Adrenal gland (tissue), 19 donors: ENCODE measurements at places on chromosomes 12 and 14. TPM values are rescaled to one million over a fixed set of nuclear protein-coding genes. Genes with fewer than 3 reads are reported as not detected.

GRCh38 chr14:70881549-70882177 is 25.6 kb upstream of the PCNX1 start:
- no peaks in the 10 kb centered on the region for H3K27me3 ChIP-seq
- H3K4me1 ChIP-seq: no peaks in the 10 kb centered on the region
- H3K4me3 ChIP-seq: no peak overlapping the region

Gene SYNE2
- 89.7 TPM for total RNA-seq

DNA sequence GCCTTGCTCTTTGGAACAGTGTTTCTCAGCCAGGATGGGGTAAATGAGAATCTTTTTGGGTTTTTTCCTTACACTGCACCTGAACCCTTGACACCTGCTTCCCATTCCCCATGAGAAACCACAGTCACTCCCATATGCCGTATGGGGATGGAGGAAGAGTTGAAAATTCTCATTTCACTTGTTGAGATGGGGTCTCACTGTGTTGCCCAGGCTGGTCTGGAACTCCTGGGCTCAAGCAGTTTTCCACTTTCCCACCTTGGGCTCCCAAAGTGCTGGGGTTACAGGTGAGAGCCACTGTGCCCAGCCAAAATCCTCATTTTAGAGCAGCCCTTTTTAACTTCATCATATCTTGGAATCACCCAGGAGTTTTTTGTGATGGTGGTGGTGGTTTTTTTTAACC is 3.7 kb downstream of the MVK start:
- no peak for DNase-seq
- peaks cover 13% of the 10 kb centered on the region for H3K4me1 ChIP-seq
- H3K36me3 ChIP-seq: peaks cover 66% of the 10 kb centered on the region

GRCh38 chr12:85036234-85036707 is at the start of the genes LRRIQ1 and TSPAN19:
TSS of gene LRRIQ1 (plus strand) at chr12:85036351. CDS start at chr12:85038177, 1,826 bp downstream.
TSS of gene TSPAN19 (minus strand) at chr12:85036277. CDS start at chr12:85029946, 6,331 bp downstream.
- no peaks in the 10 kb centered on the region for H3K4me1 ChIP-seq
- no peak within 1 kb of the TSS for H3K27ac ChIP-seq
- H3K36me3 ChIP-seq: no peaks in the 10 kb centered on the region
- peak; percentile 46 for DNase-seq

Gene CFAP251
- total RNA-seq: 2.4 TPM

DNA sequence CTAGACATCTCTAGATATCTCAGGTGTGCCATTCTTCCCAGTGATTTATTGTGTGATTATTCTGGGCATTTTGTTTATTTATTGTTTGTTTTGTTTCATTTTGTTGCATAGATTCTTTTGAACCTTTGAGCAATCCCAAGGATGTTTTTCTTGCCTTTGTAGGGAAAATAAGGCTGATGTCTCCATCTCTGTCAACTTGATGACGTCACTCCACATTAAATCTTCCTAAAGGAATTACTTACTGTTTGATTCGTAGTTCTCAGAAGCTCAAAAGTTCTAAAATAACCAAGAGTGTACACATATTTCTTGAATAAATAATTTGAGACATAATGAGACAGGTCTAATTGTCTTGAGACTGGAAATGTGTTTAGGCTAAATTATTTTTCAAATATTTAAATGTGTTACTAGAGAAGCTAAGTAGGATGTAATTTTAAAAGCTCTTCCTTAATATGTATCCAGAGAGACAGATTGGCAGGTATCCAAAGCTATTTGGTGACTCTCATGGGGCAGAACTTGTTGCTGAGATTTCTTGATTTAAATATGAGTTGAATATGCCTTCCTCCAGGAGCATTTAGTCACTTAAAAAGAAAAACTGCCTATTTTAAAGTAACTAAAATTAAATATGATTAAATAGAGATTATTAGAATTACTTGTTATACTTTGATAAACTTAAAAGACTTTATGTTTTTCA is 128.7 kb downstream of the CNTN1 start:
- DNase-seq: no peak
- no peak overlapping the region for H3K27ac ChIP-seq
- no peaks in the 10 kb centered on the region for H3K27me3 ChIP-seq
- no peaks in the 10 kb centered on the region for H3K36me3 ChIP-seq
- no peaks in the 10 kb centered on the region for H3K4me1 ChIP-seq

DNA sequence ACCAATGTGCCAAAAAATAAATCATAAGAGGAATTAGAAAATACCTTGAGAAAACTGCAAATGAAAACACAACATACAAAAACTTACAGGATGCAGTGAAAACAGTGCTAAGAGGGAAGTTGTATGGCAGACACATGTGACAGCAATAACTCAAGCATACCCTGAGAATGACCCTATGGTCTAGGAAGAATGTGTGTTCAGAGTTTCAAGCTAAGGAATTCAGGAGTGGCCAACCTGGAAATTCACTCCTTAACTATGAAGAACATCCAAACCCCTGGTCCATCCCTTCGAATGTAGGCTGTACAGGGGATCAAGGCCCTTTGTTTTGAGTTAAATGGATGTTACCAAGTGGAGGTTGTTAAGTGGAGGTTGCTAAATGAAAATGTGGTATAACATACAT is 16.7 kb upstream of the TTC9 start:
- no peaks in the 10 kb centered on the region for H3K36me3 ChIP-seq
- DNase-seq: no peak
- no peak overlapping the region for H3K4me3 ChIP-seq
- H3K4me1 ChIP-seq: no peaks in the 10 kb centered on the region

- no peaks in the 10 kb centered on the region for H3K4me1 ChIP-seq
- DNase-seq: no peak
Observed at GRCh38 chr12:9361879-9362326, 153.7 kb upstream of the PZP start.

DNA sequence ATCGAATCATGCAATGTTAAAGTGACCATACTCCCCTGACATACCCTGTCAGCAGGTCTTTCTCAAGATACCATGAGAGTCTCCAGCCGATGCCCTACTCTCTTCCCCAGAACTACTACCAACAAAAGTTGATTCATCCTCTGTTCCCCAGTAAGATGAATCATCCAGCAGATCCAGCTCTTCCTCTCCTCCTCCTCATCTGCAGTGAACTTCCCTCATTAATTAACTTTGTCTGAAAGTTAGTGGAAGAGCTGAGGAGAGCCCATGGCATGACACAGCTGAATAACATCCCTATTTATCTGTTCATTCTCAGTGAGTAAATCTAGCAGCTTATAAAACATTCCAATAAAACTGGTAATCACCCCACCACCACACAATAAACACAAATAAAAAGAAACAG is 213.4 kb downstream of the EGLN3 start:
- H3K27me3 ChIP-seq: no peaks in the 10 kb centered on the region
- no peaks in the 10 kb centered on the region for H3K36me3 ChIP-seq
- H3K4me3 ChIP-seq: no peak overlapping the region
- no peak overlapping the region for H3K27ac ChIP-seq
- H3K4me1 ChIP-seq: no peaks in the 10 kb centered on the region

GRCh38 chr12:130530429-130530828 is 185.7 kb downstream of the RIMBP2 start:
- H3K36me3 ChIP-seq: no peaks in the 10 kb centered on the region
- H3K27ac ChIP-seq: no peak overlapping the region
- H3K27me3 ChIP-seq: no peaks in the 10 kb centered on the region
- DNase-seq: no peak
- H3K4me1 ChIP-seq: no peaks in the 10 kb centered on the region

Gene PZP
- total RNA-seq: 0.23 TPM

DNA sequence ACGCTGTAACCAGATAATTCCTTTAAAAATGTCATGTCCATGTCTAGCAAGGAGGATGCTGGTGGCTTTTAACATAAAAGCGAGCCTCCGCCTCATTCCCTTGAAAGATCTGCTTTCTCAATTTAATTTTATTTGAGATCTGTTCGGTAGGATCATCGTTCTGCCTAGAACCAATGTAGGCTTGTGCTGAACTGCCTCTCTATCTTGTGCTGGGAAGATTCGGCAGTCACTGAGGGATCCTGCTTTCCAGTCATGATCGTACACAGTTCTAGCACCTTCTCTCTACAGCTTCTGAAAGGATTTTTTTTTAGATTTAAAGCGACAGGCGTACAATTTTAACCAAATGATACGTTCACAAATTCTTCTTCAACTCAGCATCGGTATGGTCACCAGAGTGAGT is 54.3 kb downstream of the PEBP1 start:
- H3K4me3 ChIP-seq: no peak overlapping the region
- H3K27ac ChIP-seq: peak overlapping the region; percentile 89
- peak; percentile 13 for DNase-seq
- H3K27me3 ChIP-seq: no peaks in the 10 kb centered on the region
- peaks cover 22% of the 10 kb centered on the region for H3K4me1 ChIP-seq

DNA sequence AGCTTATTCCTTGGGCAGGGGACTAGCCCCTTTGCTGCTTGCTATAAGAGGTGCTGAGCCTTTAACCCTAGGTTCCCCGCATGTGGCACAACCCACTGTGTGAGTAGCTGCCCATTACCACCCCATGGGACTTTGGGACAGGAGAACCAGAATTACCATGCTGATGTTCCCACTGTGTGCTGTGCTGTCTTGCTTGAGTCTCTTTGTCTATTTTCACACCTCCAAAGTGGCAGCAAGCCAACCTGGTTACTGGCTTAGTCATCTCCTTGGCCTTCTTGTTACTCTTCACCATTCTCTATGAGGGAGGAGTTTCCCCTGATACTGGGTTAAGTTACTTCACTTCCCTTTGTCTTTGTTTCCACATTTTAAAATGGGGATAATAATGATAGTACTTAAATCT is 73.4 kb upstream of the ETV6 start:
- H3K4me3 ChIP-seq: no peak overlapping the region
- H3K27me3 ChIP-seq: no peaks in the 10 kb centered on the region
- no peak for DNase-seq
- H3K27ac ChIP-seq: no peak overlapping the region

GRCh38 chr12:65157091-65157490 is 12.3 kb upstream of the LEMD3 start:
- H3K36me3 ChIP-seq: no peaks in the 10 kb centered on the region
- H3K4me3 ChIP-seq: no peak overlapping the region
- H3K27me3 ChIP-seq: peaks cover 6% of the 10 kb centered on the region
- DNase-seq: no peak

DNA sequence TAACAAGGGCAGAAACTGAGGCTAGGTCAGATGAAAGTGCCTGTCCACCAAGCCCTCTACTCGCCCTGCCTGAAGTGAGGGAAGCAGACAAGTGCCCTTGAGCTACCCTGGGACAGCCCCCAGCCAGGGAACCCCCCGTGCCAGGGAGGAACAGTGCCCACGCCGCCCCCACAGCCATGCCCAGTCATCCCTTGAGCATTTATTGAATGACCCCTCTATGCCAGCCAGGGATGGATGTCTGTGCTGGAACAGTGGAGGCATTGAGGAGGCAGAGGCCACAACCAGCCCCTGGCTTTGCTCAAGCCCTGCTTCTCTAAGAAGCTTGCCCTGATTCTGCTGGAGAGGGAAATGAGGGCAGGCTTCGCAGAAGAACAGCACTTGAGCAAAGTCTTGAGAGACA is 3.7 kb upstream of the AQP6 start:
- no peak overlapping the region for H3K27ac ChIP-seq
- no peak overlapping the region for H3K4me3 ChIP-seq
- peaks cover 3% of the 10 kb centered on the region for H3K27me3 ChIP-seq
- DNase-seq: no peak

DNA sequence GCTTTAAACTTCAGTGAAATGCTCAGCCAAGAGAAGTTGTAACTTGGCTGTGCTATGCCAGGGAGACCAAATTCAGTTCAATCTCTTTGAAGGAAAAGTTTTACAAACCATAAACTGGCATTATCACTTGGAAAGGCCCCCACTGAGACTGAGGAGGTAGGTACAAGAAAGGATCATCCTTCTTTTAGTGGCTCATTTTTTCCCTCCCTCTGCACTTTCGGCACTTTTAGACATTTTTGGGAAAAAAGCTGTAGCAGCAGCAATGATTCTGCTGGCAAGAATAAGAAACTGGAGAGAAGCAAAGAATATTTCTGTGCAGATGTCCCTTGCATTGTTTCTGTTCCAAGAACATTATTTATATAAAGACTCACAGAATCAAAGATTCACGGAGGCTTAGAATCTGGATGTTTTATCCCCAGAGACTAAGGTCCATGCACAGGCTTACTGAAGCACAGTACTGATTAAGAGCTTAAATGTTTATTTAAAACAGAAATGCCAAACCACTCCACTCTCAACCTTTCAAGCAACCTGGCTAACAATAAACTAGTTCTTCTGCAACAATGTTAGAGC is 12.3 kb downstream of the ZC2HC1C start:
- H3K27me3 ChIP-seq: no peaks in the 10 kb centered on the region
- no peaks in the 10 kb centered on the region for H3K4me1 ChIP-seq
- H3K27ac ChIP-seq: peak overlapping the region; percentile 24
- DNase-seq: no peak
- H3K36me3 ChIP-seq: peaks cover 43% of the 10 kb centered on the region

GRCh38 chr12:114920771-114921554 is 237.0 kb upstream of the TBX3 start:
- H3K36me3 ChIP-seq: no peaks in the 10 kb centered on the region
- H3K4me3 ChIP-seq: no peak overlapping the region

DNA sequence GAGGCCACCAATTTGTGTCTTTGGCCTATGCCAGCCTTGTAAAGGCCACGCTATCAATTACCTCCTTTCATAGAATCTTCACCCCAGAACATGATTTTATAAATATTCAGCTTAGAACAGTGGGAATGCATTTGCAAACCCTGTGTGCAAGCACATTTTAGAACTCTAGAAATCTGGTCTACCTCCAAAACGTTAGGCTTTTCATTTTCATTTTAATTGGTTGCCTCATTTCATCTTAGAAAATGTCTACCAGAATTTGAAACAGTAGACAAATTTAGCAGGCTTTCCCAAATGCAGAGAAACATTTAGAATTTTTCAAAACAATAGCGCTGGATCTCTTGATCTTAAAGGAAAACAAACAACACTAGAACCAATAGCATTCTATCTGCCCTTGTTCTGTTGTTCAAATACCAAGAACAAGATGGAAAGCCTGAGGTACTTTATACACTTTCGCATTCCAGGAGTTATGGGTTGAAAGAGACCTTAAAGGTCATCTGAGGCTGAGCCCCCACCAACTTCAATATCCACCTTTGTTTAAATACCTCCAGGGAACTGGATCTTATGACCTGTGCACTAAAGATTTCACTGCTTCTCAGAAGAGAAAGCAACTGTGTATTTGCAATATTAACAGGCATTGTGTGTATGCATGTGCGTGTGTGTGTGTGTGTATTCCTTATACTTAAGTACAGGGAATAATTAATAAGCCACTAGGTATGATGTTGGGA is 185.1 kb downstream of the C12orf42 start:
- no peaks in the 10 kb centered on the region for H3K4me1 ChIP-seq
- no peak for DNase-seq
- H3K27ac ChIP-seq: no peak overlapping the region
- H3K27me3 ChIP-seq: no peaks in the 10 kb centered on the region

Gene ETNK1
- total RNA-seq: 76.0 TPM

- no peak overlapping the region for H3K27ac ChIP-seq
- H3K4me3 ChIP-seq: no peak overlapping the region
- no peaks in the 10 kb centered on the region for H3K27me3 ChIP-seq
- H3K4me1 ChIP-seq: no peaks in the 10 kb centered on the region
- H3K36me3 ChIP-seq: no peaks in the 10 kb centered on the region
Observed at GRCh38 chr14:62546862-62547474, 498.3 kb downstream of the KCNH5 start.

Gene ACSS3
- total RNA-seq: 57.4 TPM

Gene TAS2R46
- total RNA-seq: 3.4 TPM

Gene ITGB7
- total RNA-seq: 7.4 TPM

Gene NEK9
- total RNA-seq: 77.1 TPM
